Heart left ventricle (tissue), 16 donors: ENCODE measurements at places on chromosomes 12 and 14. TPM values are rescaled to one million over a fixed set of nuclear protein-coding genes. Genes with fewer than 3 reads are reported as not detected.

FSCB gene
- not detected for total RNA-seq

LRCOL1 gene
- not detected for total RNA-seq

KCNA5 gene
- total RNA-seq = 0.84 TPM

TAS2R31 gene
- 0.48 TPM for total RNA-seq

IL31 gene
- total RNA-seq = not detected

GRCh38 chr14:23385642-23386265 is 8.9 kb downstream of the CMTM5 start:
- DNase-seq = no peak

DNA sequence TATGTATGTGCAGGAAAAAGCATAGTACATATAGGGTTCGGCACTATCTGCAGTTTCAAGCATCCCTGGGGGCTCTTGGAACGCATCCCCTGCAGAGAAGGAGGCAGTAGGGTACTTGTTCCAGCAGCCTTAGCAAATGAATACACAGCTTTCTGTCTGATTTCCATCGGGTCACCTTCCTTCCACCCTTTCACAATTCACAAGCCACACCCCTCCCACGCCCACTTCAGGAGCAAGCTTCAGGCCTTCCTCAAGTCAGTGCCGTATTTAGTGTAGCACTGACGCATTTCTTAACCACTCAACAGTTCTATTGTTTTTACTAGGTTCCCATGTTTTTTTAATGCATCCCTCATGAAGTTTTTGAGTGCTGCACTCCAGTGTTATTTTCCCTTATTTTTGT is 64.2 kb downstream of the CLMN start:
- DNase-seq = peak; percentile 50

- no peak for DNase-seq
Measured at GRCh38 chr12:32400114-32400672, 835 bp downstream of the FGD4 start.
